ENCODE measurements at places on chromosomes 11 and 22. TPM values are rescaled to one million over a fixed set of nuclear protein-coding genes. Genes with fewer than 3 reads are reported as not detected.

DNA sequence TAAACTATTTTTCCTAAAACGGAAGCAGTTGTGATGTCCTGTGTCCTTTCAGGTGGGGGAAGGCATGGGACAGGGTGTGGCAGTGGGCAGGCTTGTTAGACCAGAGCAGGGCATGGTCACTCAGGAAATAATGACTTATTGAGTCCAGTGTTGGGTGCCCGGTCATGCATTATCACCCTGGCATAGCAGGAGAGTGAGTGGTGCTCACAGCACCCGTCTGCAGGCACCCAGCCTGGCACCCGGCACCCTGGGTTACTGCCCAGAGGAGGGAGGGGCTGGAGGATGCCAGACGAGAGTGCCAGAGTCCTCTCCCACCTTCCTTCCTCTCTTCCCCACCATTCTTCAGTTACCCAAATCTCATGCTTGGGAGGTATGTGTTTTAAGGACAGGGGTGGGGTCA, 59.1 kb downstream of the ST3GAL4 start:
- DNase-seq = no peak

- DNase-seq = no peak
Observed at GRCh38 chr22:47210686-47211085, 448.2 kb downstream of the TBC1D22A start.

DNA sequence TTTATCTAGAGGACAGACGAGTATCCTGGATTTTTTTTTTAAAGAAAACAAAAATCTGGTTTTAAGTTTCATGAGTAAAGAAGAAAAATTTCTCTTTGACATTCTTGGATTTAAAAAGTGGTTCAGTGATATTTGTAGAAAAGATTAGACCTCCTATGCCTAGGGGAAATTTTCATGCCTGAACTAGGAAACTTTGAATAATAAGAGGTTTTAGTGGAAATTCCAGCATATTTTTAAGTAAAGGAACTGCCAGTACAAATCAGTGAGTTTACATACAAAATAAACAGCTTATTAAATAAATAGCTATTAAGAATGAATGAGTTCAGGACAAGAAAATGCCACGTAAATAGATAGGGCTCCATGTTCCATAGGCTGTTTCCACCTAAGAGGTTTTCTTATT, 17.5 kb downstream of the JAM3 start:
- DNase-seq = no peak

The ANO3 gene
- not detected for total RNA-seq

All from cardiac muscle cell (in vitro differentiated cells and primary cell).